Neural progenitor cell (in vitro differentiated cells): ENCODE measurements at places on chromosomes 11 and 22.
A peak's percentile ranks its signal among the peaks of the same experiment; 100 is the strongest.

DNA sequence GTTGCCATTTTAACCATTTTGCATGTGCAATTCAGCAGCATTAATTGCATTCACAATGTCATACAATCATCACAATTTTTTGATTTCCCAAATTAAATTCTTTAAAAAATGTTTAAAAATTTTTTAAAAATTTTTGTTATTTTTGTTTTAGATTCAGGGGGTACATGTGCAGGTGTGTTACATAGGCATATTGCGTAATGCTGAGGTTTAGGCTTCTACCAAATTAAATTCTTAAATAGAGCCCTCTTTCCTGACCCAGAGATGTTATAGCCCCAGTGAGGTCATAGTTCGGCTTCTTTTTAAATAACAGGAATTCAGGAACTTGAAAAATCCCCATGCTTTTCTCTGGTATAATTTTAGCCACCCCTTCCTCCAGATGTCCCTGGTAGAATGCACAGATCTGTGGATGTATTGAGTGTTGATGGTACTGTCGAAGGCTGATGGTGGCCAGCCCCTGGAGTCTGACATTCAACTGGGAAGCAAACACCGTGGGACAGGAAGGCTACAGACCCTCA is 11.3 kb upstream of the AMPD3 start:
- no peak for DNase-seq

DNA sequence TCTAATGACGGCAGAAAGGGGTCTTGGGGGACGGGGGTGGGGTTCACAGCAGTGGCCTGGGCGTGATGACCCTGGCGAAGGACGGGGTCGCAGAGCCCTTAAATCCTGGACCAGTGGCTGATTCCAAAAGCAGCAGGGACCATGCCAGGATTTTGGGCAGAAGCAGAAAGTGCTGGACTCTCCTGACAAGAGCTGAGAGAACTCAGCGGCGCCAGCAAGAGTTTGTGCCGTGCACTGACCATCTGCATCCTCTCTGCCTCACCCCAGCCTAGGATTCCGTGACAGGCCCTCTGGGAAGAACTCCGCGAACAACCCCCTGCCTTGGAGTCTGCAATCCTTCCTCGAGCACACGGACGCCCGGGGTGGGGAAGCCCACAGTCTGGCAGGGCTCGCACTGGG is 644 bp upstream of the NDUFV1 start:
- DNase-seq, result peak; percentile 38

GRCh38 chr11:1667906-1668305 is 29.1 kb upstream of the KRTAP5-6 start:
- no peak for DNase-seq

DNA sequence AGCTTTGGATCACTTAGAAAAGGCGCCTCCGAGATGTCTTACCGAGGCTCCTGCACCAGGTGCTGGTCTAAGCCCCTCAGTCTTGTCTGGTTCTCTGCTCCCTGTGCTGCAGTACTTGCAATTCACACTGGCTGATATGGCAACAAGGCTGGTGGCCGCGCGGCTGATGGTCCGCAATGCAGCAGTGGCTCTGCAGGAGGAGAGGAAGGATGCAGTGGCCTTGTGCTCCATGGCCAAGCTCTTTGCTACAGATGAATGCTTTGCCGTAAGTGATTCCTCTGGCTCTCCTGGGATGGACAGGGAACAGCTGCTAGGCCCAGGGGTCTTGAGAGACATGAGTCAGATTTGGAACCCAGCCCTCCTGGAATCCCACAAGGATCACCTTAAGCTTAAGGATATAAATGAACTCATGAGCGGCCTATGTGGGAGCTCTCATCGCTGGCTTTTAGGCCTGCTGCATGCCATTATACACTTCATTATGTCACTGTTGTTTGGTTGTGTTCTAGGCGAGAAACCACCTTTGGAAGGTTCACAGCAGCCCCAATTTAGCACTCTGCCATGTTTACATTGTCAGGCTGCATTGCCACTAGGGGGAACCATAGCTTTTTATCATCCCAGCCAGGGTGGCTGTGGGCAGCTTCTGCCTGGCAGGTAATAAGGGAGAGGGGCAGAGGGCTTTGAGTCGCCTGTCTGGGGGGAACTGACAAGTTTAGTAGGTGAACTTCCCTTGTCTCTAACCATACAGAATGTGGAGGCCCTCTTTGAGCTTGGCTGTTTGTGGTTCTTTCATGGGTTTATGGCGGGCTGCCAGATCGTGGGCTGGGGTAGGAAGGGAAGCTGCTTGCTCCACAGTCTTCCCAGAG is 8.5 kb downstream of the ACAD8 start:
- DNase-seq, result peak; percentile 67

DNA sequence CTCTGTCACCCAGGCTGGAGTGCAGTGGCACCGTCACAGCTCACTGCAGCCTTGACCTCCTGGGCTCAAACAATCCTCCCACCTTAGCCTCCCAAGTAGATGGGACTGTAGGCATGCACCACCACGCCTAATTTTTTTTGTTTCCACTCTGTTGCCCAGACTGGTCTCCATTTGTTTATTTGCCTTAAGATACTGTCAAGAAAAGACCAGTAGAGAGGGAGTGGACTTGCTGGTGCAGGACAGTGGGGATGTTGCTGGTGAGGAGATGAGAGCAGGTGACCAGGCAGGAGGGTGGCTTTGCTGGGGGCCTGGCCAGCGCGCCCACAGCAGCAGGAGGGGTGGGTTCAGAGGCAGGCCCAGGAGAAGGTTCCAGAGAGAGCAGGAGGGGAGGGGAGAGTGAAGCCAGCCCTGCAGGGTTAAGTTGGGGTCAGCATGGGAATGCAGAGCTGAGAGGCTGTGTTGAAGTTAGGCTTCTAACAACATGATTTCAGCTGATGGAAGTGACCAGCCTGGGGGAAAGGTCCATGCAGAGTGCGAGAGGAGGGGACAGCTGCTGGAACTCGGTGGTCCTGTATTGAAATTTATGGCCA is 35.8 kb downstream of the NADSYN1 start:
- no peak for DNase-seq
